ENCODE measurements at places on chromosomes 5 and 9.
A peak's percentile ranks its signal among the peaks of the same experiment; 100 is the strongest.

- DNase-seq, result no peak
These were observed 41.0 kb downstream of the CCDC192 start for GRCh38 chr5:127744241-127744640.

DNA sequence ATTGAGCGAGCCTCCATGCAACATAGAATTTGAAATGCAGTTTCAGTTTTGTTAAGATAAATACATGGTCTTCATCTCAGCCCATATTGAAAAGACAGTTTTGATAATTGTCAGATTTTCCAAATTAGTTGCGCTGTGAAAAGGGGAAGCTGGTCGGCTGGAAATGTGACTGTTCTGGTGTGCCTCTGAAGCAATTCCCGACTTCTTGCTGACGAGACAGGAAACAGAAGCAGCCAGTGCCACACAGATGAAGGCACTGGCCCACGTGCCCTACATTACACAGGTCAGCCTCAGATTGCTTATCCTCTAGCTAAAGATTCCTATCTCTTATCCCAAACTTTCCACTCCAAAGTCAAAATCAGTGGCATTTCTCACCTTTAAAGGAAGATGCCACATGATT, 214.1 kb upstream of the TLE4 start:
- DNase-seq, result no peak

GRCh38 chr5:89028595-89029285, 145.8 kb upstream of the MEF2C start:
- DNase-seq, result no peak

DNA sequence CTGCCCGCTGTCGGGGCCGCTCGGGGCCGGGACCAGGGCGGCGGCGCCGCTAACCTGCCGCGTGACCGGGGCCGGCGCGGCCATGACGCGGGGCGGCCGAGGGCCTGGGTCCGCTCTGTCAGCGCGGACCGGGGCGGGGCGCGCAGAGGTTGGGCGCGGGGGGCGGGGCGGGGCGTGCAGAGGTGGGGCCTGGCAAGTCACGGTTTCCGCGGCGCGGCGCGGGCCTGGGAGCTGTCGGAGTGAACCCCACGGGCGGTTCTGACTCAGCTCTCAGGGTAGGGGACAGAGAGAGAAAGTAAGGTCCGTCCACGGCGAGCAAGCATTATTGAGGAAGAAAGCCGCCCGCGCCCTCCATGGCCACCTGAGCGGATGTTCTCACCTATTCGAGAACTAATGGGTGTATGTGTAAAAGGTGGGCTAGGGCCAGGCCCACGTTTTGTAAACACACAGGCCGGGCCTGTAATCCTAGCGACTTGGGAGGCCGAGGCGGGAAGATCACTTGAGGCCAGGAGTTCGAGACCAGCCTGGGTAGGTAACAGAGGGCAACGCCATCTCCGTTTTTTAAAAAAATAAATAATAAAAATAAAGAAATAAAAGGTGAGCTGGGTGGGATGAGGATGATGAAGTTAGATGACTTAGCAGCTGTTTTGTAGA, at the start of gene PRXL2C:
TSS of gene PRXL2C (minus strand) at position 120 of the 654 bp plus-strand sequence. CDS start at position 84, 36 bp downstream.
- DNase-seq, result peak; percentile 37

DNA sequence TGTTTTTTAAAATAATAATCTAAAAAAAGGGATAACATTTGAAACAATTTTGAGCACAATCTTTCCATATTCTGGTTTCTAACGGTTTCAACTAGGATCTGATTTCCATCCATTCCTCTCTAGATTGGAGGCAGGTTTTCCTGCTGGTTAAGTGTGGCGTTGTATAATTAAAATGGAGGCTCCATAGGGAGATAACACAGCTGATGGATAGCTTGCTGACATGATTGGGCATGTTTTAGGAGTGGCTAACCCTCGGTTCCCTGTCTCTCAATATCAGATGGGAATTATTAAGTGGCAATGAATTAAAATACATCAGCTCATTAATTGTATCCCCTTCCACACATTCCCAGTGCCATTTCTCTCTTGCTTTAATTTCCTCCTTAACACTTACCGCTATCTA, 209.0 kb downstream of the ALDH1A1 start:
- no peak for DNase-seq

DNA sequence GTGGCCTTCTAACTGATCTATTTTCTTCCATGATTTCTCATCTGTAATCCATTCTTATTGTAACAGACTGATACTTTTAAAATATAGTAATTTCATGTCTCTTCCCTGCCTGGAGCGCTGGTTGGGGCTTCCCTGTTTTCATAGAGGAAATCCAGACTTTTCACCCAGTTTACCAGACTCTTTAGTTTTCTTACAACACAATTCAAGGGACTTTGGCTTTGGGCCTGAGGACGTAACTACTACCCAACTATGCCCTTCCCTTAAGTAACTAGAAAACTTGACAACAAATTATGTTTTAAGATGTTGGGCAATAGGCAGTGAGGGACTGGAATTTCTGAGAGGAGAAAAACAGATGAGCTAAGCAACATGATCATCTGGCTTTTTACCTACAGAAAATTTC, 289.6 kb downstream of the FGF10 start:
- DNase-seq, result no peak

- no peak for DNase-seq
These were observed 32.1 kb upstream of the FCN1 start for GRCh38 chr9:134949681-134950385.

All from NCI-H2029 (cell line).